Hindlimb muscle (tissue), 1 donor: ENCODE measurements at places on chromosomes 4 and X.

DNA sequence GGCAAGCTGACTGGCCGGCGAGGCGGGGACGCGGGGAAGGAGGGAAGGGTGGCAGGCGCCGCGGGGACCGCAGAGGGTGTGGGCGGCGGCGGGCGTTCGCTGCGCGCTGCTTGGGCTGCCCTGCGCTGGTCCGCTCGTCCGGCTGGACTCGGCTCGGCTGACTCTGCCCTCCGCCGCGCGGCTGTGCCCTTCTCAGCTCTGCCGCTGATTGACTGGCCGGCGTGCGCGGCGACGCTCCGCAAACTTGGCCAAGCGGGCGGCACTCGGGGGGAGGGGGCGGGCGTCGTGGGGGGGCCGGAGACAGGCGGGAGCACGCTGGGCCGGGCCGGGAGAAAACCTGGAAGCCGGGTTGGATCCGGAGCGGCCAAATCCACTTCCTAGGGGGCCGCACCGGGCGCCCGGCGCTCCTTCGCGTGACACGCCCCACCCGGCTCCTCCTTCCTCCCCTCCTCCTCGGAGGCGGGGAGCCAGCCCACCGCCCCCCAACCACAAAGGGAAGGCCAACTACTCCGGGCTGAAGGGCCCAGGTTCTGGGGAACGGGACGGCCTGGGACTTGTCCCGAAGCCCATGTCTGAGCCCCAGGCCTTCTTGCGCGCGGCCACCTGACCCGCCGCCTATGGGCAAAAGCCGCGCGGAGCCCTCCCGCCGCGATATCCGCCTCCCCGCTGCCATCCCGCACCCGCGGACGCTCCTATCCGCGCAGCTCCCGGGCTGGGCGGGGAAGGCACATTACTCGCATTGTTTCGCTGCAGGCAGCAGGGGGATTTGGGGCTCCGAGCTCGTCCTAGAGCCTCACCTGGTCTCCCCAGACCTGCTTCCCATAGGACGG lies at the start of gene GPC4:
Gene GPC4, minus strand, starts transcription at position 214 of the 830 bp plus-strand sequence. CDS start 524 bp downstream, outside the sequence.
- peak; percentile 72 for DNase-seq

GRCh38 chr4:102735582-102735981 lies 25.2 kb downstream of the MANBA start:
- no peak for DNase-seq

DNA sequence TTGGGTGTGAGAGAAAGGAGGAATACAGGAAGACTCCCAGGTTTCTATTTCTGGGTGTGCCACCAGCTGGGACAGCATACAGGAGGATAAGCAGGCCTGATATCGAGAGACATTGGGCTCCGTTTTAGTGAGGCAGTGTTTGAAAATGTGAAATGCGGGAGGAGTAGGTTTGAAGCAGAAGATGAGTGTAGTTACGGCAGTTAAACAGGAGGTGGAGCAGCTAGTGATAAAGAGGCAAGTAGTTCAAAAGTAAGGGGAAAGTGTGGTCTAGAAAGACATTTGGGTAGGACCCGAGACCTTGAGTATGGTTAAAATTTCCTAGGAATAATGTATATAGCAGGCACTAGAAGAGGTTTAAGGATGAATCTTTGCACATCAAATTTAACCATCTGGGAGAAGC lies 42.4 kb downstream of the DCUN1D4 start:
- DNase-seq = no peak

DNA sequence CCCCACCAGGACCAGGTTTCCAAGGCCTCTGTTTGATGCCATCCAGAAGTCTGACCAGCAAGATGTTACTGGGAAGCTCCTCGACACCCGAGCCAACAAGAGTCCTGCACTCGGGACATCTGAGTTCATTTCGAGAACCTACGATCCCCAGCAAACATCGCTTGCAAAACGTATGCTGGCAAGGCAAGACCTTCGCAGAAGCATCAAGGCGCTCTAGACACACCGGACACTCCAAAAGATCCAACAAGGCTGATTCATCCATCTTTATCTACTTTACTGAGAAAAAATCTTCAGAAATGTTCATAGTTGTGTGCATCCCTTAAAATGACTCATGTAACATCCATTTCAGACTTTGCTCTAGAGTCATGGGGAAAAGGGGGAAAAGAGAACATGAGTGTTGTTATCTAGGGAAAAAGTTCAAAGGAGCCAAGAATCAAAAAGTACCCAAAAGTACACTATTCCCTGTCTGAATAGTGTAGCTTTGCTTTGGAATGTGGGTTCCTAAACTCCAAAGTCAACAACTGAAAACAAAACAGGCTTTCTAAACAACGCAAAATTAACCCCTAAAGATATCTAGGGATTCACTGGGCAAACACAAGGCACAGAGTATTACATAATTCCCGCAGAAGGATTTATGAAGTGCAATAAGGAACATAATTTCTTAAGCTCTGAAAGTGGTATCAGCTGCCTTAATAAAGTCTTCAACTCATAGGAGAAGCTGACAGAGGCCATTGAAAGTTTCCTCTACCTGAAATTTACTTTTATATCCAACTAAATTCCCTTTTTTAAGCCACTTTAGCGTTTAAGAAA lies 1.6 kb downstream of the SH3RF1 start:
- no peak for DNase-seq

DNA sequence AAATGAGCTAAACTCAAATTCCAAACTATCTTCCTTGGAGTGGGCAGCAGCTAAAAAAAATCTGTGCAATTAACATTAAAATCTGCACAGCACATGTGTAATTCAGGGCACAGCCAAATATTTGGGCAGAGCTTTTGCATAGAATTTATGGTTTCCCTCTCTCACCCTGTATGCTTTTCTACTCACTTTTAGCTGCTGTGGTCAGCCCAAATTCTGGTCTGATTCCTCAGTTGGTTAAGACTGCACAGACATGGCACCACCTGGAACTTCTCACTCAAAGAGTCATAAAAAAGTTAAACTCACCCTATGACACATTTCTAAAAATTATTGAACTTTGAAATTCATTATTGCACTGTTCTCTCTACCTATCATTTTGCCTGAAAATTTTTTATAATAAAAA lies 4.9 kb upstream of the PLK4 start:
- DNase-seq = no peak

DNA sequence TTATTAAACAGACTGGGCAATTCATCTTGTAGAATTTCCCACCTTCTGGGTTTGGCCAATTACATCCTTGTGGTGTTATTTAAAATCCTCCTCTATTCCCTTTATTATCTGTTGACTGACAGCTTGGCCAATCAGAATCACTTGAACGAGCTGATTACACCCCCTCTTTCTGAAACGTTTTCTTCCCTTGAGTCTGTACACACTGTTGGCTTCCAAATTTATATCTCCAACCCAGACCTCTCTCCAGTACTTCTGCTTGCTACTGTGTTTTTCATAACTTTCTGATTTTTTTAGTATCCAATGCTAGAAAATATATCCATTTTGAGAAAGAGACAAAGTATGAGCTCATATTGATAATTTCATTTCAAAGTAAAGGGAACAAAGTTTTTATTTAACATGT lies 14.8 kb downstream of the CD38 start:
- DNase-seq = no peak

GRCh38 chr4:26122690-26123089 lies 198.1 kb upstream of the RBPJ start:
- no peak for DNase-seq
